ENCODE measurements at places on chromosomes 16 and 17.

- DNase-seq = no peak
Observed at GRCh38 chr16:27189335-27189972, 13.9 kb upstream of the KDM8 start.

GRCh38 chr17:38545531-38546225 lies 60.1 kb downstream of the SRCIN1 start:
- DNase-seq = no peak

DNA sequence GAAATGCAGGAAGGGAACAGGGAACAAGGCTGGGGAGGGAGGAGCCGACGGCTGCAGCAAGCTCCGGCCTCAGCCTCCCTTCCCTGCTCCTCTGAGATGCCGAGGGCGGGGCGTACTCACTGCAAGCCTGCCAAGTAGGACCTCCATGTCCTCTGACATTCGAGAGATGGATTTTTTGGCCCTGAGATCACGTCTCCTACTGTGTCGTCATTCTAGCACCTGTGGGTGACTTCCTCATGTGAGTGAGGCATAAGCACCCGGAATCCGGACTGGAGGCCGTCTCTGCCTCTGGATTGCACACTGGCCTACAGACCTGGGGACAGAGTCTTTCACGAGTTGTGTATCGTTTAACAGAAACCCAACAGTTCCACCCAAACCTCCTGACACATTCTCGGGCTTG lies 14.5 kb downstream of the MRM3 start:
- DNase-seq = no peak

- no peak for DNase-seq
Observed at GRCh38 chr16:27383556-27384243, 18.3 kb upstream of the IL21R start.

DNA sequence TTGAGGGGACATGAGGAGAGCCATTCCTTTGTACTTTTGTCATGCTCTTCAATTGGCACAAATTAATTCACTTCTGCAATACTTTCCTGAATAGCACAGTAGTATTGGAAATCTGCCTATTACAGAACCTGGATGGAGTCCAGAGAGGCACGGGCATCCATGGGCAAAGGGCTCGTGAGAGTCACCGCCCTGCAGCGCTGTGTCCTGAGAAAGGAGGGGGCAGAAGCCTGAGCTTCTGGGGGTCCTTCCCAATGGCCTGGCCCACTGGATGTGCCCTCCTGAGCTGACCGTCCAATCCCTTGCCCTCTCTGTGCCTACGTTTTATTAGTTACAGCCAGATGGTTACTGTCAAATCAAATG lies 3.5 kb downstream of the G6PC1 start:
- DNase-seq = no peak

DNA sequence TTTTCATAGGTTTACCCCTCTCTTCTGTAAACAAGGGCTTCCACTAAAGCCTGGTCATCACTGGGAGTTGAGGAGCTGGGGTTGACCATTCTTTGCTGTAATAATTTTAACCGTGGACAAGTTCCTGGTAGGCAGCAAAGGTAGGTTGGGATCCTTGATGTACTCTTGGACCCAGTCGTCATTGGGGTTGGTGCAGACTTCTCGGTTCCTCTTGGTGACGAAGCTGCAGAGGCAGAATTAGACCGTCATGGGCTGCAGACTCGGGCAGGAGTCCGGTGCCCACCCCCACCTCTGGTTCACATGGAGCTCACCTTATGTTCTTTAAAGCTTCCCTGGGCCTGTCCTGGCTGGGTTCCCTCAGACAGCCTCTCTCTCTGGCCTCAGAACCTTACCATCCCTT lies 3.8 kb downstream of the CCL16 start:
- no peak for DNase-seq

GRCh38 chr17:57612202-57613071 lies 132.7 kb downstream of the CCDC182 start:
- DNase-seq = no peak

- no peak for DNase-seq
Observed at GRCh38 chr17:3911271-3912053, 4.8 kb downstream of the P2RX1 start.

GRCh38 chr17:31882571-31882970 lies 18.9 kb downstream of the UTP6 start:
- no peak for DNase-seq

DNA sequence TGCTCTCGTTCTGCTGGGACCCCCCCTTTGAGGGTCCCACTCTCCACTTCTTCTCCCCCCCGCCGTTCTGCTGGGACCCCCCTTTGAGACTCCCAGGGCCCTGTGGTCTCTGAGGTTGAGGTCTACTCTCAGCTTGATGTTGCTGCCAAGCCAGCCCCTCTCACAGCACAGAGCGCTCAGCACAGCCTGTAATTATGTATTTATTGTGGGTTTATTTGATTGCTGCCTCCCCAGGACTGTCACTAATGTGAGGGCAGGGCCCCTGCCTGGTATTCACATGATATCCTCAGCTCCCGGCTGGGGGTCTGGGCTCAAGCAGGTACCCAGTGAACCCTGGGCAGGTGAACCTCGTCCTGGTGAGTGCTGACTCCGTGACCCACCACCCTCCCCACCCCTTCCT lies 35.4 kb downstream of the ACTG1 start:
- no peak for DNase-seq

DNA sequence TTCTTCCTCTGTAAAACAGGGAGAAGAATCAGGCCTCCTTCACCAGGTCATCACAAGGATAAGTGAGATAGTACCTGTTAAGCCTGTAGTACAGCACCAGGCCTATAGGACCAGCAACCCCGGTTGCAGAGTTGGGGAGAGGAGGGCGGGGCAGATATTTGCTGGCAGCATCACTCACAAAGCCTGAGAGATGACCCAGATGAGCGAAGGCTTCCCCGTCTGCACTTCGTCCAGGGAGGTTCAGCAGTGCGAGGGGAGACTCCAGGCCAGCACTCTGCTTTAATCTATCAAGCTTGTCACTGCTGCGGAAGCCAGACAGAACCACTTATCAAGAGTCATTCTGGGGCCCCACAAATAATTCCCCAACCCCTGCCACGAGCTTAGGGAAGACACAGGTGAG lies 15.8 kb upstream of the RBBP6 start:
- no peak for DNase-seq

GRCh38 chr16:67336648-67337047 lies 10.0 kb downstream of the LRRC36 start:
- DNase-seq = no peak

GRCh38 chr16:1222553-1223354 lies 2.3 kb downstream of the TPSG1 start:
- no peak for DNase-seq

DNA sequence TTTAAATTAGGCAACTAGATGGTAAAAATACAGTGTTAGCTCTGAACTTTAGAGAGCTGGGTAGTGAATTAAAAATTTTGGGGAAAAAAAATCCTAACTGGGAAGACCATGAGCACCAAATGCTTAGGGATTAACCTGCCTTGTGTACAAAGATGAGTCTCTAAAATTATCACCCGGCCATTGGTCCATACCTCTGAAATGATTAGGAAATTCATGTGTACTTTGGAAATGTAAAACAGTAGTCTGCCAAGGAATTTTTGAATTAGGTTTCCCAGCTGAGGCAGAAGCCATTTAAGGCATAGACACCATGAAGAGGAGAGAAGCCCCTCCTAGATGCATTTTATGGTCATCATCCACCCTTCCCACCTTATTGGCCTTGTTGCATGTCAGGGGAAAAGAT lies 670.5 kb upstream of the SALL1 start:
- DNase-seq = no peak

GRCh38 chr16:65991149-65991701 lies 375.3 kb upstream of the CDH5 start:
- DNase-seq = no peak

DNA sequence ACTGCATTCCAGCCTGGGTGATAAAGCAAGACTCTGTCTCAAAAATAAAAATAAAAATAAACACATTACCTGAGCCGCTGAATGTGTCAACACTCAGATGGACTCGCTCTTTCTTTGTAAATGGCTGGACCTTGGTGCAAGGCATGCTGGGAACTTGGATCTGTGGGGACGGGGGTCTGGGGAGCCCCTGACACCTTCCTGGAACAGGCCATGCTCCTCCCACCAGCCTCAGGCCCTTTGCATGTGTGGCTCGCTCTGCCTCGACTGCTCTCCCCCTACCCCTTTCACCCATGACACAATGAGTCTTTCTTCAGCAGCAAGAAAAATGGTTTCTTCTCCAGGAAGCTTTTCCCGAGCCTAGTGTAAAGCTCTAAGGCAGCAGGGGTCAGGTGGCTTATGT lies 94.0 kb upstream of the CDH5 start:
- DNase-seq = no peak

- no peak for DNase-seq
Observed at GRCh38 chr17:68384941-68385340, 72.4 kb downstream of the WIPI1 start.

DNA sequence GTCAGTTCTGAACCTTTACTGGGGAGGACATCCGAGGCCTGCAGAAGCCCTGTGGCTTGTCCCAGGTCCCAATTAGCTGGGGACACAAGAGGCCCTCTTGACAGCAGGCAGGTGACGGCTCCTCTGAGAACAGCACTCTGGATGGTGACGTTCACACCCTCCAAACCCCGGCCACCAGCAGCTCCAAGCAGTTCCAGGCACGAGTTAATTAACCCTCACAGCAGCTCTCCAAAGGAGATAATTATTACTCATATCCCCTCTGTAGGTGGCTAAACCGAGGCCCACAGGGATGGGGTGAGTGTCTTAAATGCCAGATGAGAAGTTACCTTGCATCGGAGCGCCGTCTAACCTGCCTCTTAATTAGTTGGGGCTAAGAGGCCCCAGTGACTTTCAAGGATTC lies 168.9 kb upstream of the CIBAR2 start:
- DNase-seq = no peak

- DNase-seq = no peak
Observed at GRCh38 chr16:27598220-27598619, 48.3 kb downstream of the KATNIP start.

- DNase-seq = no peak
Observed at GRCh38 chr17:52724578-52724977, 566.1 kb upstream of the CA10 start.

- no peak for DNase-seq
Observed at GRCh38 chr17:57766318-57766943, 21.3 kb upstream of the CCDC182 start.

DNA sequence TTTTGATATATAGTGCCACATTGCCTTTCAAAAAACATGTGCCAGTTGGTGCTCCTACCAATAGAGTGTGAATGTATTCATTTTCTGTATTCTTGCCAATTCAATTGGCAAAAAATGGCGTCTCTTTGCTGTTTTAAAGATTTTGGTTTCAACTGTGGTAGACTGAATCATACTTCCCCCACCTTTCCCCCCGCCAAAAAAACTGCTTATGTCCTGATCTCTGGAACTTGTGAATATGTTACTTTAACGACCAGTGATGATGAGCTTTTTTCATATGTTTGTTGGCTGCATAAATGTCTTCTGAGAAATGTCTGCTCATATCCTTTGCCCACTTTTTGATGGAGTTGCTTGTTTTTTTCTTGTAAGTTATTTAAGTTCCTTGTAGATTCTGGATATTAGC lies 325.1 kb upstream of the KCNJ16 start:
- DNase-seq = no peak

- DNase-seq = no peak
Observed at GRCh38 chr16:57031156-57031555, 41.8 kb downstream of the NLRC5 start.

DNA sequence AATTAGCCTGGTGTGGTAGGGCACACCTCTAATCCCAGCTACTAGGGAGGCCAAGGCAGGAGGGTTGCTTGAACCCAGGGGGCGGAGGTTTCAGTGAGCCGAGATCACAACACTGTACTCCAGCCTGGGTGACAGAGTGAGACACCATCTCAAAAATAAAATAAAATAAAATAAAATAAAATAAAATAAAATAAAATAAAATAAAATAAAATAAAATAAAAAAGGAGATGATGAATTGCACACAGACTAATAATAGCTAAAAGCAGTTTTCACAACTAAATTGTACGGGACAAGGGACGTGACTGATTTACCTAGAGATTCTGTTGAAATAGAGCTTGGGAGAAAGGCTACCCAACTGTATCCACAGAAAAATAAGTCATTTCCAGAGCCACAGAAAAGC lies 1471.3 kb downstream of the CDH11 start:
- no peak for DNase-seq

DNA sequence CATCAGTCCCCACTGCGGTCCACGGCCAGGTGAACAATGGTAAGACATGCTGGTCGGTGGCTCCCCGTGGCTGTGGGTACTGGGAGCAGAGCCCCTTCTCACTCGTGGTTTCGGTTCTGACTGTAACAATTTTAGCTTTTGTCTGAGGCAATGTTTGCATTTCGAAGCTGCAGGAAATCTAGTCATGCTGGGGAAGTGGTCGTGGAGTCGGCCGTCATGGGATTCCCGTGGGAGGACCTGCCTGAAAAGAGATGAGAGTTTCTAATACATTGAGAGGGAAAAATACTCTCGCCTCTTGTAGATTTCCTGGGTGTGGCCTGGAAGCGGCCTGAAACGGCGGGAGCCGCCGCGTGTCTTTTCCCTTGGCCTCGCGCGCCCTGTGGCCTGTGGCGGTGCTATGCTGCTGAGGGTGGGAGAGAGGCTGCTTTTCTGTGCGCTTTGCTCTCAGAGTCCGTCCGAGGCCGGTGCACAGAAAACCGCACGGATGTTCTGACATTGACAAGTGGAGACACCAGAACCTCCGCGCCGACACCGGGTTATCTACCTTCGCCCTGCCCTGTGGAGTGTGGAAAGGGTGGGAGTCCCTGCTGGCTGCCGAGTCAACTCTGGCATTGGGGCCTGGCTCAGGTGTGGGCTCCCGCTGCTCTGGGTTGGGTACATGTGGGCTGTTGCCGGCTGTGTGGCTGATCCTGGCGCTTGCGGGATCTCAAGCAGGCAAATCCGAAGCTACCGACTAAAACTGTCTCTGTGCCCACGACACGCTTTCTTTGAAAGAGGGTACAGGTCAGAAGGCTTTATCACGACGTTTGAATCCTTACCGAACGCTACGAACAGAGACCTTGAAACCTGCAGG lies 60.8 kb downstream of the WDR45B start:
- no peak for DNase-seq

Measured in fibroblast of pulmonary artery (primary cell).